ENCODE measurements at places on chromosomes 3 and 15.
A peak's percentile ranks its signal among the peaks of the same experiment; 100 is the strongest.

GRCh38 chr3:52265387-52265786, 13.1 kb downstream of the WDR82 start:
- DNase-seq: no peak

DNA sequence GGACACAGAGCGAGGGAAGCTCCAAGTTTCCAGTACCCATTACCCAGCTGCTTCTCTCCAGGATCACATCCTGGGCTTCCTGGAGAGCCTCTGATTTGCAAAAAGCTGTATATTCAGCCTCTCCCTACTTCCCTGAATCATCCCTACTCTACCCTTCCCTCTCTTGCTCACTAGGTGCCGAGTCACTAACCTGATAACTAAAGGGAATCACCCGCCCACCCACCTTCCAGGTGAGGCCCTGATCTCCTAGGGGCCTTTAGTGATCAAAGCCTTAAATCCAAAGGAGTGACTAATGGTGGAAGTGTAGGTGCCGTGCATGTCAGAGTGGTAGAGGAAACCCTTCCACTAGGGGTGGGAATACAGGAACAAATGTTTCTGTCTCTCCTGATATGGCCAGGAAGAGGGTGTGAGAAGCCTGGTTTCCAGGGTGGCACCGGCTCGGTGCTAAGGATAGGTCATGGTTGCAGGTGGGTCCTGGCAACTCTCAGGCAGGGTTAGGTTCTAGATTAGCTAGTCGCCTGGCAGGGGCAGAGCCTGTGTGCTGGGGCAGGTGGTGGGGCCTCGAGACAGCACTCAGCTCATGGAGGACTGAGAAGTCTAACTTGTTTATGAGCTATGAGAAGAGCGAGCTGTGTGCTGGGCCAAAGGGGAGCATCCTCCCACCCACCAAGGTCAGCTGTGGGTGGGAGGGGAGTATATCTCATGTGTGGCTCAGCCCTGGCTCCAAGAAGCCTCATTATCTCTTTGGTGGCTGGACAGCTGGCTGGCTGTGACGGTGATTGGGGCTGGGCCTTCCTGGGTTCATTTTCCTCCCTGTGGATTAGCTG, 10.1 kb downstream of the SEMA7A start:
- no peak for DNase-seq

DNA sequence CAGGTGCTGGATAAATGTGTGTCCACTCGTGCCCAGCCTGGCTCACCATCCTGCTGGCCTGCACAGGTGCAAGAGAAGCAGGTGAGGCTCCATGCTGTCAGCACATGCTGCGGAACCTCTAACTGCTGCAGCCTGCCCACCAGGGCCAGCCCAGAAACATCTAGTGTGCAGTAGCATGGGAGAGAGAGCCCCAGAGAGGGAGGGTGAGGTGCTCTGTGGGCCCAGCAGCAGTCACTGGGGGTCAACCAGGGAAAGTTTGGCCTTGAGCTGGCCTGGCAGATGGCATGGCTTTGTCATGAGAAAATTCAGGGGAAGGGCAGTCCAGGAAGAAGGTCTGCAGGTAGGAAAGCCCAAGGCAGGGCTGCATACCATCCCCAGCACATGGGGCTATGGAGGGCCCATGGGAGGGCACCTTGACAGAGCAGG, 18.2 kb upstream of the PRR23E start:
- DNase-seq: no peak

DNA sequence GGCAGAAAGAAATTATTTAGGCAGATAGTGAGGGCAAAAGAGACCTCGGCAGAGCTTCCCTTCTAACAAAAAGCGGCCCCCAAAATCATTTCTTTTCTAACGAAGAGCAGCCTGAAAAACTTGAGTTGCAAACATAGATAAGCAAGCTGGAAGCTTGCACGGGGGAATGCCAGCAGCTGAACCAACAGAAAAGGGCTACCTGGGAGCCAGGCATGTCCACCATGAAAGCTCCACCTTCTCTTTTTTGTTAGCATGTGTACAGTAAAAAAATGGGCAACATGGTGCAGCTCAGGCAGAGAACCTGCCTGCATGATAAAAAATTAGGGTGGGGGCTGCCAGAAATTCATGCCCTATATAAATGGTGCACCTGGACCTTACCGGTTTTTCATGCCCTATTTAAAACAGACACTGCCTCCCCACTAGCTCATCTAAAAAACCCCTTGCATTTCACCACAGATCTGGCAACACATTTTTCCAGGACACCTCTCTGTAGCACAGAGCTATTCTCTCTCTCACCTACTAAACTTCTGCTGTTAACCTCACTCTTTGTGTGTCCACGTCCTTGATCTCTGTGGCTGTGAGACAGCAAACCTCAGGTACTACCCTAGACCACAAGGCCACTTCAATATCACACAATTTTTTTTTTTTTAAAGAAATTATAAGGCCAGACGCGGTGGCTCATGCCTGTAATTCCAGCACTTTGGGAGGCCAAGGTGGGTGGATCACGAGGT, 18.7 kb downstream of the SLC33A1 start:
- DNase-seq: no peak

- DNase-seq: peak; percentile 35
Observed at GRCh38 chr15:62067448-62068044, 769 bp downstream of the C2CD4A start.

DNA sequence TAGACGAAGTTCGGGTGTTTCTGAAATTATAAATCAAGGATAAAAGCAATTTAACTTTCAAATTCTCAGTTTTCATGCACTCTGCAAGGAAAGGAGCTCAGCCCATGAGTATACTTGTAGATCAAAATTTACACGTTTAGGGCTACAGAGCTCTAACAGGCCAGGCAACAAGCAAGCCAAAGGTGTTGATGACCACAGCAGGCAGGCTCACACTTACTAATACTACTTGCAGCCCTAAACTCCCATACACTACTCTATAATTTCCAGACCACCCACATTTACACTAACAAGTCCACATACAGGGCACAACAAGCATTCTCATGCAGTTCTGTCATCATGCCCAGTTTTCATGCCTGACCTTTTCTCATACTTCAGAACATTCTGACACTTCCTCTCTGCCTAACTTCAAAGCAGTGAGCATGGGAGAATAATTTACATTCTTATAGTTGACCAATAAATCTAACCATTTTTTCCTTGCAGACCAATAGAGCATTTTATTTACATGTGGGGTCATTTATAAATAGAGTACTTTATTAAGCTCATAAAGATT, 124.7 kb upstream of the FRMD4B start:
- no peak for DNase-seq

- DNase-seq: no peak
Observed at GRCh38 chr3:50876947-50877346, 202.2 kb downstream of the DOCK3 start.

DNA sequence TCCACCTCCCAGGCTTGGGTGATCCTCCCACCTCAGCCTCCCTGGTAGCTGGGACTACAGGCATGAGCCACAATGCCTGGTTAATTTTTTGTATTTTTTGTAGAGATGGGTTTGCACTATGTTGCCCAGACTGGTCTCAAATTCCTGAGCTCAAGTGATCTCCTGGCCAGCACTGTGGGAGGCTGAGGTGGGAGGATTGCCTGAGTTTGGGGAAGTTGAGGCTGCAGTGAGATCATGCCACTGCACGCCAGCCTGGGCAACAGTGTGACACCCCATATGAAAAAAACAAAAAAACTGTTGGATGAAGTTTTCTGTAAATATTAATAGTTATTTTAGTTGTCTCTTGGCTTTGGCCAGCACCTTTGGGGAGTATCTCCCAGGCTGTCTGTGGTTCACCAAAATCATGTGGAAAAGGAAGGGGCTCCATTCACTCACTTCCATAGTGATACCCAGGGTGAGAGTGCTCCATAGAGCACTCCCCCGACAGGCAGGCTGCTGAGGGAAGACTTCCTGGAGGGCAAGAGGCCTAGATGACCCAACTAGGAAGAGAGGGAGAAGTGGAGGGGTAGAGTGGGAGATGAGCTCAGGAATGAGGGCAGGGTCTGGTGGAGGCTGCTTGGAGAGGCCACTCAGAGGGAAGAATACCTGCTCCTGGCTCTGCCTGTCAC, 47.1 kb downstream of the CDC25A start:
- no peak for DNase-seq

DNA sequence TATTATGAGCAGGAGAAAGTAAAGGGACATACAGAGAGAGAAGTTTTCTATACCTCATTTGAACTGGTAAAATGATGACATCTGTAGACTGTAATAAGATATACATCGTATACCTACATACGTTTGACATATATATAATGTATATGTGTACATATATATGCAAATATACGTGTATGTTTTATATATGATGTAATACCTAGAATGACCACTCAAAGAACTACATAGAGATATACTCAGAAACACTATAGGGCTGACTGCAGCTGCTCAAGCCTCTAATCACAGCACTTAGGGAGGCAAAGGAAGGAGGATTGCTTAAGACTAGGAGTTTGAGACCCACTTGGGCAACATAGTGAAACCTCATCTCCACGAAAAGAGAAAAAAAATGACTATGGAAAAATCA, 48.5 kb upstream of the MCTP2 start:
- DNase-seq: no peak

GRCh38 chr3:73419942-73420341, 204.8 kb downstream of the PDZRN3 start:
- no peak for DNase-seq

DNA sequence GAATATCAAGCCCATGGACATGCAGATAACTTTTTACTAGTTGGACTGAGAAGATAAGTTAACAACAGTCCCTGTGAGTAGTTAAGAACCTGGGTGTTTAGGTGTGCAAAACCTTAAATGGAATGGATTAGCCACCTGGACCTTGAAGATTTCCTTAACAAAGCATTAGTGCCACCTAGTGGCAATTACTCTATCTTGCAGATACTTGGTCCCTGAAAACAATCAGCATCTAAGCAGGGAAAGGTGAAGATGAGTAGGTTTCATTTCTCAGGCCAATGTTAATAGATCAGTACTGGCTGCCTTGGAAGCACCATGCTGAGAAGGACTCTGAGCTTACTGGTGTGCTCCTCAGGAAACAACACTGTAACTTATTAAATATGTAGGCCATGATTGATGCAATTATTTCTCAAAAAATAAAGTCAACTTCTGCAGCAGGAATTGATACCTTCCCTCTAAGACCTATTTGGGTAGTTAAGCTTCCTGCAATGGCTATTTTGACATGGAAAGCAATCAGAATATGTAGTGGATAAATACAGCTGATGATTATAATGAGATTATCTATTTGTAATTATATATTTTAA, 329.4 kb downstream of the TBC1D5 start:
- no peak for DNase-seq

DNA sequence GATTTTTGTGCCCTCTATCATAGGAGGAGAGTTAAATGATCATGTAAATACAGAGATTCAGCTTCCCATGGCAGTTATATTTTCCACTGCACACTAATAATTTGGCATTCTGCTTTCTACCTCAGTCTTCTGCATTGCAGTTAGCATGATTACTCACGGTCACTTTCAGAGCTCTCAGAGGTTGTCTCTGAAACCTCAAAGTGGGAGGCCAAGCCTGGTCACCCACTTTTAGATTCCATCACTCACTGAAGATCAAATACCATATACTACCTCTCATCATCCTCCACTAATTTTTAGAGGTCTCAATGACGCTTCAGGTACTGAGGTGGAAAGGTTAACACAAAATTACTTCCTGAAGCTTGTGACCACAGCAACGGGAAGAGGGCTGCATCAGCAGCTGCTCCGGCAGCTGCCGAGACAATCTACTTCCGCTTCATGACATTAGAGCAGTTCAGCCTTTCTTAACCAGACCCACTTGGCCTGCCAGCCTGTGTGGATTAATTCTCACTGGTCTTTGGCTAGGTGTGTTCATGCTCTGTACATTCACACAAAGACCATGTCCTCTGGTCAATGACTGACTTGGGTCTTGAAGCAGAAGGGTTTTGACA, 416.4 kb upstream of the PDZRN3 start:
- DNase-seq: no peak

- no peak for DNase-seq
Observed at GRCh38 chr3:52279596-52279995, 1.1 kb upstream of the WDR82 start.

DNA sequence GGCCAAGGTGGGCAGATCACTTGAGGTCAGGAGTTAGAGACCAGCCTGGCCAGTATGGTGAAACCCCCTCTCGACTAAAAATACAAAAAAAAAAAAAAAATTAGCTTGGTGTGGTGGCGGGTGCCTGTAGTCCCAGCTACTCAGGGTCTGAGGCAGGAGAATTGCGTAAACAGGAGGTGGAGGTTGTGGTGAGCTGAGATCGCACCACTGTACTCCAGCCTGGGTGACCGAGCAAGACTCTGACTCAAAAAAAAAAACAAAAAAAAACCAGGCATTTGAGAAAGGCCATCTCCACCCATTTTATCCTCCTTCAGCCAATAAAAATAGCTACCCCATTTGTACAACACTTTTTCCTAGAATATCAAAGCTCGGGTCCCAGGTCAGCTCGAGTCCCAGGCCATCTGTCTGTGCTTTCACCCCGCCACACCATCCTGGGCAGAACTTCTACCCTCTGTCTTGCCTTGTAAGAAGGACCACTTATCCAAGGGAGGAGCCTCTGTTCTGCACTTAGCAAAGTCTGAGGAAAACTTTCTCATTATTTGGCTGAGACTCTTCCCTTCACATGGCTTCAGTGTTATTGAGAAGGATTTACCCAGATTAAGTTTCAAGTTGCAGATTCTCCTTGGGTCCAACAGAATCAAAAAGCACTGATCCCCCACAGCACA, 99.1 kb downstream of the MESD start:
- DNase-seq: no peak

DNA sequence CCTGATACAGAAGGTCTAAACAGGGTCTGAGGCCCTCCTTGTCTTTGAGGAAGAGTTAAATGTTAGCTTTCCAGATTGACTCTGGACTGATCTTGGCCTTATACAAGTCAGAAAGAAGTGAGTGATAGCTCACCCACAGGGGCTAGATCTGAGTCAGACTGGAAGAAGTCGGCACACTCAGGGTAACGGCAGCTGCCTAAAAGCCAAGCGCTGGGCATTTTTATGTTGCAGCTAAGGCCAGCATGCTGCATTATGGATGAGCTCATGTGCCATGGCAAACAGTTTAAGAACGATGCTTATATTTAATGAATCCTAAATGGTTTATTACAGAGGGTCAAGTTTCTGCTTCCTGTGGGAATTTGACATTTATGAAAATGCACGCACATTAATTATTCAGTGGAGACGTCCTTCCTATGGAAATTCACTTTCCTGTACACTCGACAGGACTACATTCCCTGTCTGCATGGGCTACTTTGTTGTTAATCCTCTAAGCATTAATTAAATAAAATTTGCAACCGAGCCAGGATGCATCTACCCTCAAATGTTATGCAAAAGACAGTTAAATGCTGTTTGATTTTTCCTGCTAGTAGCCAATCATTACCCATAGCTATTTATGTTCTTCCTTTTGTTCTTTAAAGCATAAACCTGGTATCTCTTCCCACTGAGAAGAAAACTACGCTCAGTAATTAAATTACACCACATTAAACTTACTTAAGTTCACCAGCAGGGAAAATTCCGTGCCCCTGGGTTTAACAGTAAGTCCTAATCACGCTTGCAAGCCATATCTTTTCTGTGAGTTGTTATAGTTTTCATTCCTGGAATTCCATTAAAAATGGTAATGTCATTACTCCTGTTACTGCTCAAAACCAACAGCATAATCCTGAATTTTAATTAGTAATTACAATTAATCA, 762.7 kb upstream of the CFAP20DC start:
- no peak for DNase-seq
